Fibroblast of skin of abdomen (primary cell): ENCODE measurements at places on chromosomes 6 and 20.
A peak's percentile ranks its signal among the peaks of the same experiment; 100 is the strongest.

DNA sequence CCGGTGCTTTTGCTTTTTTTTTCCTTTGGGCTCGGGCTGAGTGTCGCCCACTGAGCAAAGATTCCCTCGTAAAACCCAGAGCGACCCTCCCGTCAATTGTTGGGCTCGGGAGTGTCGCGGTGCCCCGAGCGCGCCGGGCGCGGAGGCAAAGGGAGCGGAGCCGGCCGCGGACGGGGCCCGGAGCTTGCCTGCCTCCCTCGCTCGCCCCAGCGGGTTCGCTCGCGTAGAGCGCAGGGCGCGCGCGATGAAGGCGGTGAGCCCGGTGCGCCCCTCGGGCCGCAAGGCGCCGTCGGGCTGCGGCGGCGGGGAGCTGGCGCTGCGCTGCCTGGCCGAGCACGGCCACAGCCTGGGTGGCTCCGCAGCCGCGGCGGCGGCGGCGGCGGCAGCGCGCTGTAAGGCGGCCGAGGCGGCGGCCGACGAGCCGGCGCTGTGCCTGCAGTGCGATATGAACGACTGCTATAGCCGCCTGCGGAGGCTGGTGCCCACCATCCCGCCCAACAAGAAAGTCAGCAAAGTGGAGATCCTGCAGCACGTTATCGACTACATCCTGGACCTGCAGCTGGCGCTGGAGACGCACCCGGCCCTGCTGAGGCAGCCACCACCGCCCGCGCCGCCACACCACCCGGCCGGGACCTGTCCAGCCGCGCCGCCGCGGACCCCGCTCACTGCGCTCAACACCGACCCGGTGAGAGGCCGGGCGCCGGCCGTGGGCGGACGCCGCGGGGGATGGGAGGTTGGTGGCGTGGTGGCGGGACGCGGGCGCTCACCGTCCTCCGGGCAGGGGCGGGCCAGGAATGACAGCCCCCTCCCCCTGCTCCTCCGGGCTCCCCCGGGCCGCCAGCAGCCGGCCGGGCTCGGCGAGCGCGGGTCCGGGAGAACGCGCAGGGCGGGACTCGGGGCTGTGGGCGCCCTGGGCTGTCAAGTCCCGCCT, 606 bp downstream of the ID4 start:
- DNase-seq, result peak; percentile 42

GRCh38 chr20:10501402-10501801, 66.3 kb downstream of the SLX4IP start:
- no peak for DNase-seq

DNA sequence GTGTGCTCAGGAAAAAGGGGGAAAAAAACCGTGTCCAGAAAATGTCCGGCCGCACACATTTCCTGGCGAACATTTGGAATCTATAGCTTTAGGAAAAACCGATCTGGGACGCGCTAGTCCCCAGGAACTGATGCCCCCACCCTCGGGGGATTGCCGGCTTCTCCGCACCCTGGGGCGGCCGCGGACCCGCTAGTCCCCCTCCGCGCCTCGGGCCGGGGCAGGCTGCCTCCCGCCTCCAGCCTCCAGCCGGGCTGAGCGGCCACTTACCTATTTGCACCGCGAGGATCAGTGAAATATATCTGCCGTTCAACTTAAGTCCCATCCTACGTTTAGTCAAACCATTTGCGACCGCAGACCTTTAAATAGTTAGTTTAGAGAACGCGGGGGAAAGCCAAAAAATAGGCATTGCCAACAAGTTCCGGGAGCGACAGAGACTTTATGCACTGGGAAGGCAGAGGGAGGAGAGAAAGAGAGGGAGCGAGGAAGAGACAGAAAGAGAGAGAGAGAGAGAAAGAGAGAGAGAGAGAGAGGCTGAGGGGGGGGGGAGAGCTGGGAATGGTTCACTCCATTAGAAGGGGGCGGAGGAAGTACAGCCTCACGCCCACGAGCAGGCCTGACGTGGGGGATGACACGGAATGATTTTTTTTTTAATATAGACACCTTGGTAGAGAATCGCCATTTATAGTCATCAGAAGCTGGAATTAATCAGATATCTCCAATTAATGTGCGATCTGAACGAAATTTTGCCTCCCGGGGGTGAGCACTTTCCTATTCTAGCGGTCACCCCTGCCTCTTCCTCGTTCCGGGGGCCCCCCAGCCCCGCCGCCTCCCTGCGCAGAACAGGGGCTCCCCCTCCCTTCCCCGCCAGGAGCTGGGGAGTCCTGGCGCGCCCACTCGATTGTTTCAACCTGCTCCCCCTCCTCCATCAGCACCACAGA, at the start of gene NRN1:
TSS of gene NRN1 (minus strand) at position 498 of the 938 bp plus-strand sequence. CDS start at position 322, 176 bp downstream.
- peak; percentile 78 for DNase-seq

DNA sequence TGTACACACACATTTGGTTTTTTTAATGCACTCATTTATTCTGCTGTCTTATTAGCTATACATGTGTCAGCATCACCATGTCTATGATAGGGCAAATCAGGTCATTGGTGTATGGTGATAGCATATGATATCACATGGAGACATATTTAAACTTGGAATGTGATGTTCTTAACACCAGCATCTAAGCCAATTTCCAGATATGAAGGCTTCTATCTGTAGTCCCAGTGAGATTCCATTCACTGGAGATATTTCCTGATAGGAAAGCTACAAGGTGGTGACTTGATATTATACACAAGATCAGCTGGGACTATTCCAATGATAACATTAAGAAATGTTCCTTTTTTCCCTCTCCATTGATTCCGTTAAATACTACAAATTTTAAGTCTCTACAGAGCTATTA, 89.3 kb downstream of the TASP1 start:
- no peak for DNase-seq

- no peak for DNase-seq
Measured at GRCh38 chr6:2414885-2415547, 169.6 kb upstream of the GMDS start.

- DNase-seq, result peak; percentile 90
Measured at GRCh38 chr6:18405477-18406293, 18.5 kb downstream of the RNF144B start.

- DNase-seq, result peak; percentile 91
Measured at GRCh38 chr6:14476793-14477531, 359.4 kb downstream of the CD83 start.

DNA sequence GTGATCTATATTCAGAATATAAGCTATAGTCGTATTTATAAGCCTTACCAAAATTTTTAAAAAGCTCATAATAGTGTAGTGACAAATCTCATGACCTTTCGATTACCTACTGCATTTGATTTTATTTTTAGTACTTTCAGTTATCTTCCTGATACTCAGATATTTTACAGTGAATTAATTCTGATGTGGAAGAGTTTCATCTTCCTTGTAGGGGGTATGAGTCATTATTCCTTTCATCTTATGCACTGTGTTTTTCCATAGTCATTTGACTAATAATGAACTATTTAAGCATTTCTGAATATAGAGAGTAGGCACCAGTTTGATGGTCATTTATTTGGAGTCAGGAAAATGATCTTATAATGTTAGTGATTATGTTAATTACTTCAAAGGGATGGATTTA, 36.4 kb downstream of the HDGFL1 start:
- DNase-seq, result no peak

GRCh38 chr6:140915551-140915950, 1217.2 kb upstream of the GJE1 start:
- no peak for DNase-seq

GRCh38 chr20:10857352-10858070, 183.7 kb upstream of the JAG1 start:
- peak; percentile 42 for DNase-seq

- DNase-seq, result no peak
Measured at GRCh38 chr6:105745464-105746129, 340.5 kb upstream of the PRDM1 start.

DNA sequence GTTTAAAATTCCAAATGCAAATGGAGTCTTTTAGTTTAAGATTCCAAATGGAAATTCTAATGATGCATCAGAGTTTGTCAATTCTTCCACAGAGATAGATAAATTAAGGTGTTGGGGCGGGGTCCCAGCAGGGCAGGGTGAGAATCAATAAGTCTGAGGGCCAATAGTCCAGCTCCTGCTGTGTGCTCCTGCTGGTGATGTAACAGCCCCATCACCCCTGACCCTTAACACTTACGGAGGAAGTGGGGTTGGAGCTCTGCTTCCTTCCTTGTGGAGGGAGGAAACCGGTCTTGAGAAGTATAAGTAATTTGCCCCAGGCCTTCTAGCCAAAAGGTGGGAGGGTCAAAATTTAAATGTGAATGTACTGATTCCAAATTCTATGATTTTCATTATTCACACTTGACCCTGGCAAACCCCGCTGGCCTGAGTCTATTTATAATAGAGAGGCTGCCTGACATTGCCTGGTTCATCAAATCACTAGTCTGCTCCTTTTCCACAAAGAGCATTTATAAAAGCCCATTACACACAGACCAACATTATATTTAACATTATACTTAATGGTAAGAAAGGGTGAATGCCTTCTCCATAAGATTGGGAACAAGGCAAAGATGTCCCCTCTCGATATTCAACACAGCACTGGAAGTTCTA, 17.2 kb downstream of the ZBTB2 start:
- no peak for DNase-seq

DNA sequence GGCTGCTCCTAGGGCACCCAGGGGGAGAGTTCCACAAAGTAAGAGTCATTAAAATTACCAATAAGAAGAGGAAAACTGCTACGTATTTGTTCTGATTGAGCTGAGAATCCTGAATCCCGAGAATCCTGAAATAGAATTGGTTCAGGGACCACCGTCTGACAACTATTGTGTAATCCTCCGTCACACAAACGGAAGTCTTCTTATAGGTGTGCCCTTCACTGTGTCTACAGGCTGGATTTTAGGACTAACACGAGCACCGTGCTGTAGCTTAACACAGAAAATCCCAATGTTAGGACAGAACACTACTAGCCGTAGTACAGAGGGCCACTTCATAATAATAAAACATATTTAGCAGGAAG, 50.6 kb upstream of the RNF182 start:
- no peak for DNase-seq

DNA sequence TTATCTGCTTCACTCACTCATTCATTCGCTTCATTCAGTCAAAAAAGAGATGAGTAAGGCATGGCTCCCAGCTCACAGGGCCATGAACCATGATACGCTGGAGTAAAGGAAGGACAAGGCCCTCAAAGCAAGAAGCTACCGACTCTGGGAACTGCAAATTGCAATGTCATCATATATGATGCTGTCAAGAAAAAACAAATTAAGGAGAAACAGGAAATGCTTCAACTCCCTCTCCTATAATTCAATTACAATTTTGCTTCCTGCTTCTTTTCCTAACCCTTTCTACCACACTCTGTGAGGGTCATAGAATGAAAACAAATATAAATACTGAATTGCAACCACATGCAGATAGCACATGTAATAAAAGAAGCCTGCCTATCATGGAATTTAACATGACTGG, 725.7 kb upstream of the FLRT3 start:
- no peak for DNase-seq
